ENCODE measurements at places on chromosomes 4 and X.

- no peak overlapping the region for H3K4me3 ChIP-seq
- H3K27ac ChIP-seq = no peak overlapping the region
- DNase-seq = no peak
These were observed 102.3 kb upstream of the KLHL13 start for GRCh38 chrX:118218940-118219339.

DNA sequence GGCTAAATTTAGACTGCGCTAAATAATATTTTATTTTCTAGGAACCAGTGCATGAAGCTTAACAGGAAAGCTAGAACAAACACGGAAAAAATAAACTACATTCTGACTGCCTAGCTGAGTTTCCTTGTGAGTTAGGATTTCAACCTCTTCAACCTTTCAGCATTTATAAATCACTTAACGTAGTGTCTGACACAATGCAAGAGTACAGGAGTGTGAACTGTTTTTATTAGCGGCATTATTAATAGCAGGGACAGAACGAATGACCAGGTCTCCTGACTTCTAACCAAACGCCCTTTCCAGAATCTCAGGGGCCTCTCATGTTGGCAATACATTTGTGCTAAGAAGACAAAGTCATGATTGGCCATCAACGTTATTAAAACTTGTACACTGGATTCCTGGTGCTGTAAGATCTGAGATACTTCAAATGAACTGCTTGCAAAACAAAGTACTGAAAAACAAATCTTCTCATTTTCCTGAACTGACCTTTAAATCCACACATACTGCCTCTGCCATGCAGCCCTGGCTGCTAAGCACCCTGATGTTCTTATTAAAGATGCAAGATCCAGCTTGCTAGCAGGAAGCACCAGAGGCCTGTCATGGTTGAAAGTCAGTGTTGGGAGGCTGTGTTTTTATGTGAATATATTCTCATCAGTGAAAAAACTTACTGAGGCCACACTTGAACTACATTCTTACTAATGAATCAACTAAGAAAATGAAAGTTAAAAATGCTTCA, 380.4 kb upstream of the CPEB2 start:
- no peak for DNase-seq
- H3K36me3 ChIP-seq = no peaks in the 10 kb centered on the region
- H3K27me3 ChIP-seq = no peaks in the 10 kb centered on the region
- H3K27ac ChIP-seq = no peak overlapping the region
- no peaks in the 10 kb centered on the region for H3K4me1 ChIP-seq

DNA sequence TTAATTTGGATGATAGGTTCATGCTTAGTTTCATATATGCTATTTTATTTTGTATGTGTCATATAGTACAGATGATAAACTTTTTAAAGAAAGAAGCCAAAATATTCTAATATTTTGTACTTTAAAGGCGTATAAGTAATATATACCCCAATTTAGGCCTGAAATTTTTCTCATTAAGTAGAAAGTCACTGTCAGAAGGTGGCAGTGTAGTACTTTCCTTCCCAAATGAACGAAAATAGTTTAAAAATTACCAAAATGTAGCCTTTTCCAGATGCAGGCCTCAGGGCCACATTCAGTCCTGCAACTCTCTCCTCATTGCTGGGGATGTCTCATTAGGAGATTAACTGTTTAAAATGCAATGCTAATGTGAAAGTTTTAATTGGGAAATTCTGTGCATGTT, 1263.6 kb downstream of the C4orf33 start:
- no peaks in the 10 kb centered on the region for H3K4me1 ChIP-seq
- no peak for DNase-seq
- H3K27me3 ChIP-seq = no peaks in the 10 kb centered on the region
- H3K4me3 ChIP-seq = no peak overlapping the region
- H3K36me3 ChIP-seq = no peaks in the 10 kb centered on the region

DNA sequence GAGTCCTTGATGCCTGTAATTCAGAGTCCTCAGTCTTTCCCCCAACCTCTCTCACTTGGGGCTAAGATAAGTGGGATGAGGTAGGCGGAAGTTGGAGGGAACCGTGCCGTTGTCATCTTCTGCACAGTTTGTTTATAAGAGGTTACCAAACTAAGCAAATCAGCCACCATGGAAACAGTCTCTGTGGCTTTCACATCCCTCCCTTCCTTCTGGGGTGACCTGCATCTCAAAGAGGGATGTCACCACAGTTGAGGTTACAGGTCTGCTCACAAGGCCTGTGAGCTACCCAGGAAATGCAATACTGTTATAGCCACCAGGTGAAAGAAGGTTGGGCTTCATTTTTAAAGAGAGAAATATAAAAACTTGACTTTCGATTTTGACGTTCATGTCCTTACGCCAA, 26.3 kb downstream of the RTL5 start:
- H3K4me1 ChIP-seq = no peaks in the 10 kb centered on the region
- H3K27me3 ChIP-seq = no peaks in the 10 kb centered on the region
- DNase-seq = no peak
- no peak overlapping the region for H3K4me3 ChIP-seq
- H3K36me3 ChIP-seq = no peaks in the 10 kb centered on the region

GRCh38 chr4:138609943-138610350, 367.8 kb upstream of the SLC7A11 start:
- H3K4me3 ChIP-seq = no peak overlapping the region
- no peaks in the 10 kb centered on the region for H3K36me3 ChIP-seq
- DNase-seq = no peak
- H3K4me1 ChIP-seq = peaks cover 7% of the 10 kb centered on the region

DNA sequence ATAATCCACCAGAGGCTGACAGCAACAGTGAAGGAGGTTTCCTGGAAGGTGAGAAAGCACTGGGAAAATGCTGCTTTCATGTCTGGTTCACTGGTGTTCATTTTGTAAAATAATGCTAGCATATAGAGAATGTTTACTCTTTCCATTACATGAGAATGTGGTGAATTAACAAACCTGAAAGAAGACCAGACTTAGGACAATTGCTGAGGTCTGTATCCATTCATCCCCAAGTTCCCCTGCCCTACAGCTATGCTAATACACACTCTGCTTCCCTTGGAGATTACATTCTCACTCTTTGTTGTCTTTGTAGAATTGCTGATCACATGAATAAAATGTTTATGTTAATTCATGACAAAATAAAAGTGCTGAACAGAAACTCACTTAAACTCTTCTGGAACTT, 99.5 kb downstream of the ARHGAP6 start:
- H3K4me1 ChIP-seq = peaks cover 42% of the 10 kb centered on the region
- no peak overlapping the region for H3K4me3 ChIP-seq
- H3K27ac ChIP-seq = no peak overlapping the region
- no peaks in the 10 kb centered on the region for H3K36me3 ChIP-seq
- no peaks in the 10 kb centered on the region for H3K27me3 ChIP-seq

DNA sequence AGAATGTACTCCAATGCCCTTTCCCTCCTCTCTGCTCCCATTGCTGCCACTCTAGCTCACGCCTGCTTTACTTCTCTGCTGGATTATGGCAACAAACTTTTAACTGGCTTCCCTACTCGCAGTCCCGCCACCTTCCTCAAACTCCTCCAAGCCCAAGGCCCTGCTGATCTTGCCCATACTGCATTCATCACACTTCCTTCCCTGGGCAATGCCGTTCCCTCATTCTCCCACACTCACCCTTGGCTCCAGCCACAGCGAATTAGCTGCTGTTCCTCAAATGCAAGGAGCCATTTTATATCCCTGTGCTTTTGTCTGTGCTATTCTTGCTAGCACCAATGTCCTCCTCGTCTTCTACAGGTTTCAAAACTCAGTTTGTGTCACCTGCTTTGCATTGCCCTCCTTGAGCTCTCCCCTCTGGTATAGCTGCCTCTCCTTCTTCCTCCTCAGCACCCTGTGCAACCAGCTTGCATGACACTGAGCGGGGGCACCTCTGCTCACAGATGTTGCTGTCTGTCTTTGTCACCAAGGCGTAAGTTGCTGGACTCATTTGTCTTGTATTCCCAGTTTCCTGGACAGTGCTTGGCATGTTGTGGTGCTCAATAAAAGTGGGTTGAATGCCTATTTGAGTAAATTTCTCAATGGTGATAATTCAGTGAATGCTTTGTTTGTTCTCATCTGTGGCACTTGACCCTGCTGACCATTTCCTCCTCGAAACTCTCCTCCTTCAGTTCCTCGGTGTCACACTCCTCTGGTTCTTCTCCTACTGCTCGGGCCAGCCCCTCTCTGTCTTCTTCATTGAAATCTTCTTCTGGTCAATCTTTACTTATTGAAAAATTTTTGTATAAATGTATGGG, 22.4 kb upstream of the MGST2 start:
- no peak overlapping the region for H3K4me3 ChIP-seq
- no peaks in the 10 kb centered on the region for H3K27me3 ChIP-seq
- H3K36me3 ChIP-seq = no peaks in the 10 kb centered on the region
- no peak overlapping the region for H3K27ac ChIP-seq
- no peak for DNase-seq

- no peaks in the 10 kb centered on the region for H3K4me1 ChIP-seq
- DNase-seq = peak; percentile 95
- H3K27me3 ChIP-seq = no peaks in the 10 kb centered on the region
- H3K27ac ChIP-seq = peak overlapping the region; percentile 96
These were observed 1.9 kb downstream of the KLHL15 start for GRCh38 chrX:24024819-24025740.

DNA sequence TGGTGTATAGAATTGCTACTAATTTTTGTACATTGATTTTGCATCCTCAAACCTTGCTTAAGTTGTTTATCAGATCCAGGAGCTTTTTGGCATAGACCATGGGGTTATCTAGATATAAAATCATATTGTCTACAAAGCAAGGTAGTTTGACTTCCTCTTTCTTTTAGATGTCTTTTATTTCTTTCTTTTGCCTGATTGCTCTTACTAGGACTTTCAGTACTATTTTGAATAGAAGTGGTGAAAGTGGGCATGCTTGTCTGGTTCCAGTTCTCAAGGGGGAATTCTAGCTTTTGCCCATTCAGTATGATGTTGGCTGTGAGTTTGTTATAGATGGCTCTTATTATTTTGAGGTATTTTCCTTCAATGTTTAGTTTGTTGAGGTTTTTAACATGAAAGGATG, 187.9 kb upstream of the LCORL start:
- no peak for DNase-seq
- H3K27me3 ChIP-seq = no peaks in the 10 kb centered on the region
- no peaks in the 10 kb centered on the region for H3K36me3 ChIP-seq
- no peak overlapping the region for H3K4me3 ChIP-seq

DNA sequence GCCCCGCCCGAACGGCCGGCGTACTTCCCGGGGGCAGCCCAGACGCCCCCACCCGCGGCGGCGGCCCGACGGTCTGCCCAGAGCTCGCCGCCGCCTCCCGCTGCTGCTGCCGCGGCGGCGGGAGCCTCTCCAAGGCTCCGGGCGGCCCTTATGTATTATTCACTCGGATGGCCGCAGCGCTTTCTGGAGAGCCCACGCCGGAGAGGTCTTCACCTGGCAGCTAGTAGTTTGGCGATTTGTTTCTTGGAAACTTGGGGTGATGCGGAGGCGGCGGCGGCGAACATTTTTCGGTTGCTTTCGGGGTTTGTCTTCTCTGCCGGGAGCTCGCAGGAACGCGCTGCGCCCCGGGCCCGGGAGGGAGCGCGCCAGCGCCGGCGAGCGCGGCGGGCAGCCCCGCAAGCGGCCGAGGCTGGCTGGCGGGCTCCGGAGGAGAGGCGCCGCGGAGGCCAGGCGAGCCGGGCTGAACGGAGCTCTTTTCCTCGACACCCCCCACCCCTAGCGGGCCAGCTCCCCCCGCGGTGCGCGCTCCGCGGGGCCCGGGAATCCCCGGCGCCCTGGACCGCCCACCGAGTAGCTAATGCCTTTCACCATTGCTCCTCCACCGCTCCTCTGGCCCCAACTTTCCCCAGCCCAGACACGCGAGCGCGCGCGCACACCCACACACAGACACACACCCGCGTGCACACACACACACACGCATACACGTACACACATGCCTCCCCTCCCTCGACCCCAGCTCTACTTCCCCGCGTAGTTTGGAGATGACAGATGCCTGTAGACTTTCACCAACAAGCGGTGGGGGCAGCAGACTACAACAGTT, 113.5 kb downstream of the DHX15 start:
- H3K27me3 ChIP-seq = peaks cover 4% of the 10 kb centered on the region
- H3K4me1 ChIP-seq = no peaks in the 10 kb centered on the region
- H3K36me3 ChIP-seq = no peaks in the 10 kb centered on the region
- DNase-seq = peak; percentile 72
- H3K4me3 ChIP-seq = peak overlapping the region; percentile 53

DNA sequence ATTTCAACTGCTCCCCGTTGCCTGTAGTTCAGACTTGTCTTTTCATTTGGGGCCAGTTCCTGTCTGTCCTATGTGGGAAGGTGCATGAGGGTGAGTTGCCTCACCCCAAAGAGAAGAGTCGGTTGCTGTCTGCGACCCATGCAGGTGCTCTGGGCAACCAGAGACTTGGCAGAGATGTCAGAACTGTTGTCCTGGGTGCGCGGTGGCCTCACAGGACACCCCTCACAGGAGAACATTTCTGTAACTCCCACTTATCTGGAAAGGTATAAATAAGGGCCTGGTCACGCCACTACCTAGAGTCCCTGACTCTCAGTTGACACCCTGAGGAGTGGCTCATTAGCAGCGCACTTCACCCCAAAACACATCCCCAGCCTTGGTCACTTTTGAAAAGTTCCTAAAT, 9.7 kb upstream of the NAT8L start:
- no peak overlapping the region for H3K4me3 ChIP-seq
- H3K36me3 ChIP-seq = no peaks in the 10 kb centered on the region
- H3K27ac ChIP-seq = no peak overlapping the region
- peaks cover 6% of the 10 kb centered on the region for H3K27me3 ChIP-seq
- DNase-seq = no peak
- no peaks in the 10 kb centered on the region for H3K4me1 ChIP-seq

GRCh38 chr4:126144543-126145237, 829.9 kb downstream of the FAT4 start:
- H3K4me3 ChIP-seq = no peak overlapping the region
- no peaks in the 10 kb centered on the region for H3K27me3 ChIP-seq
- no peak for DNase-seq
- H3K27ac ChIP-seq = no peak overlapping the region
- no peaks in the 10 kb centered on the region for H3K4me1 ChIP-seq
- H3K36me3 ChIP-seq = no peaks in the 10 kb centered on the region

GRCh38 chrX:119682019-119682989, 10.7 kb downstream of the SEPTIN6 start:
- no peak overlapping the region for H3K4me3 ChIP-seq
- H3K4me1 ChIP-seq = peaks cover 20% of the 10 kb centered on the region
- no peak for DNase-seq
- H3K27me3 ChIP-seq = no peaks in the 10 kb centered on the region
- H3K36me3 ChIP-seq = no peaks in the 10 kb centered on the region
- H3K27ac ChIP-seq = peak overlapping the region; percentile 27

DNA sequence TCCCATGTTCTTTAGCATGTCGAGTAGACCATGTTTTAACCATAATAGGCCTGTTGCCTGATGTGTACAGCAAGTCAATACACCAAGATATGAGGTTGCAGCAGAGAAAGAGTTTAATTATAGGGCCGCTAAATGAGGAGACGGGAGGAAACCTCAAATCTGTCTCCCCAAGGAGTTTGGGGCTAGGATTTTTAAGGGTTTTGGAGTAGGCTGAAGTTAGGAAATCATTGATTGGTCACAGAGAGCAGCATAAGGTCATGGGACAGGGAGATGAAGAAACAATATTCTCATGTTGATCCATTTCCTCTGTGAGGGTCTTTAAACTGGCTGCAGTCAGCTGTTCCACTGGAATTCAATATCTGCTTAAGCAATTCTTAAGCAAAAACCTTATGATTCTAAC, 160.2 kb upstream of the GALNT7 start:
- no peaks in the 10 kb centered on the region for H3K36me3 ChIP-seq
- H3K4me3 ChIP-seq = no peak overlapping the region
- H3K27ac ChIP-seq = no peak overlapping the region
- no peaks in the 10 kb centered on the region for H3K4me1 ChIP-seq
- no peak for DNase-seq

Data from sigmoid colon (tissue), 7 donors.